ENCODE measurements at places on chromosomes 16 and 17. TPM values are rescaled to one million over a fixed set of nuclear protein-coding genes. Genes with fewer than 3 reads are reported as not detected.

- peaks cover 11% of the 10 kb centered on the region for H3K27me3 ChIP-seq
- H3K4me1 ChIP-seq = peaks cover 6% of the 10 kb centered on the region
- H3K36me3 ChIP-seq = no peaks in the 10 kb centered on the region
Measured at GRCh38 chr17:79866791-79867518, 27.7 kb upstream of the CBX4 start.

GRCh38 chr17:79395545-79395944, 215.3 kb downstream of the RBFOX3 start:
- no peak overlapping the region for H3K4me3 ChIP-seq
- no peak for DNase-seq
- peaks cover 2% of the 10 kb centered on the region for H3K4me1 ChIP-seq
- H3K27ac ChIP-seq = no peak overlapping the region

- peaks cover 3% of the 10 kb centered on the region for H3K4me1 ChIP-seq
- no peaks in the 10 kb centered on the region for H3K36me3 ChIP-seq
- H3K4me3 ChIP-seq = no peak overlapping the region
- DNase-seq = no peak
Measured at GRCh38 chr16:53821957-53822625, 118.1 kb downstream of the FTO start.

DNA sequence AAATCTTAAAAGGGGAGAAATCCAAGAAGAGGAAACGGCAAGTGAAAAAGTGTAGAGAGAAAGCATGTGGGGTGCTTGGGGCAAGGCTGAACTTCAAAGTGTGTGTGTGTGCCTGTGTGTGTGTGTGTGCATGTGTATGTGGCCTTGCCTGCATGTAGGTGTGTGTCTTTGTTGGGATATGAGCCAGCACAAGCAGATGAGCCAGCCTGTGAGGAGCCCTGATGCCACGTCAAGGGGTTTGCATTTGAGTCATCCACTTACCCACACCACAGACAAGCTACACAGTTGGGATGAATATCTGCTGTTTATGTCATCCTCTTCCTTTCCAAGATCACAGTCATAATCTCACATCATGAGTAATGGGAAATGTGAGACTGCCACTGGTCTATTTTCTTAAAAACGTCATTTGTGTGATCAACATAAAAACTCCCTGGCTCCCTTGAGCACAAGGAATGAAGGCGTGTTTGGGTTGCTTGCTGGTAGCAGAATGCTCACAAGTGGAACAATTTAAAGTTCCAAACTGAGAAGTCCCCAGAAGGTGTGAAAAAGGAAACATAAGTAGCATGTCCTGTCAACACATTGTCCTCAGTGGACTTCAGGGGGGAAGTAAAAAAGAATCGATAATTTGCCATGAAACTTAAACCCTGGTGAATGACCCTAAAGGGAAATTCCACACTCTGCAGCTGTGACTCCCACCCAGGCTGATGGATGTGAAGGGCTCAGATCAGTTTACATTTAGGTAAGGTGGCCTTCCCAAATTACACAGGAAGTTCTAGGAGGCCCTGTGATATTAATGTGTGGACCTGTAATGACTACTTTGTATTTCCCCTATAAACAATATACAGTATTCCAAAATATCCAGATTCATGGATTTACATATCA, 14.7 kb downstream of the KCTD19 start:
- H3K4me3 ChIP-seq = no peak overlapping the region
- H3K27me3 ChIP-seq = no peaks in the 10 kb centered on the region
- peaks cover 21% of the 10 kb centered on the region for H3K4me1 ChIP-seq
- no peaks in the 10 kb centered on the region for H3K36me3 ChIP-seq
- H3K27ac ChIP-seq = peak overlapping the region; percentile 60
- DNase-seq = peak; percentile 66

DNA sequence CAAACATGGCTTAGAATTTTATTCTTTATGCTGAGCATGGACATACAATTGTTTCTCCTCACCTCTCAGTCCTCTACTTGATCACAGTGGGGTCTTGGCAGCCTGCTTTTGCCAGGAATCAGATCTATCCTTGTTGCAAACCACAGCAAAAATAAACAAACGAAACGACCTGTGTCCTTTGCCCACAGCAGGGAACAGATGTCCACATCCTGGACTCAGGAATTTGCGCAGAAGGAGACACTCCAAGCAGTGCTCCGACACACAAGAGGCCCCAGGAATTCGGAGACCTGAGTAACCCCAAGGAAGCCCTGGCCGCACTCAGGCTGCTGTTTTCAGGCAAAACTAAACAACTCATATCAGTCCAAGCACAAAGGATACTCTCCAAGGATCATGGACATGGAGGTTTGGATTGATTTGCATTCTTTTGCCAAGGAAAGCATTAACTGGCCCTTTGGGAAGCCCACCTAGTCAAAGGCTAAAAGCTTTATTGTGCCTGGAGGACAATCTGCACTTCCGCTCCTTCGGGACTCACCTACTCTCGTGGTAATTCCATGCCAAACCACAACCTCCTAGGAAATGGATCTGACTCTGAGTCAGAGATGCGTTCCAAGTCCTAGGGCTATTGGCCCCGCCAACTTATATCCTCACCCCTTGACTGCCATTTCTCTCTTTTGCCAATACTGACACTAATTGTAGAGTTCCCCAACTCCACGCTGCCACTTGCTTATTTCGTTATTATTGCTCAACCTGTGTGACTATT, 271.1 kb upstream of the CDH11 start:
- H3K4me3 ChIP-seq = no peak overlapping the region
- no peak for DNase-seq
- no peaks in the 10 kb centered on the region for H3K36me3 ChIP-seq
- no peak overlapping the region for H3K27ac ChIP-seq

- no peaks in the 10 kb centered on the region for H3K36me3 ChIP-seq
- DNase-seq = no peak
- H3K4me3 ChIP-seq = no peak overlapping the region
- no peak overlapping the region for H3K27ac ChIP-seq
Measured at GRCh38 chr17:350706-351448, 1.7 kb downstream of the RPH3AL start.

- peaks cover 63% of the 10 kb centered on the region for H3K4me1 ChIP-seq
- peaks cover 46% of the 10 kb centered on the region for H3K36me3 ChIP-seq
- H3K4me3 ChIP-seq = no peak overlapping the region
- no peaks in the 10 kb centered on the region for H3K27me3 ChIP-seq
Measured at GRCh38 chr17:78179372-78179771, 7.5 kb downstream of the TK1 start.

DNA sequence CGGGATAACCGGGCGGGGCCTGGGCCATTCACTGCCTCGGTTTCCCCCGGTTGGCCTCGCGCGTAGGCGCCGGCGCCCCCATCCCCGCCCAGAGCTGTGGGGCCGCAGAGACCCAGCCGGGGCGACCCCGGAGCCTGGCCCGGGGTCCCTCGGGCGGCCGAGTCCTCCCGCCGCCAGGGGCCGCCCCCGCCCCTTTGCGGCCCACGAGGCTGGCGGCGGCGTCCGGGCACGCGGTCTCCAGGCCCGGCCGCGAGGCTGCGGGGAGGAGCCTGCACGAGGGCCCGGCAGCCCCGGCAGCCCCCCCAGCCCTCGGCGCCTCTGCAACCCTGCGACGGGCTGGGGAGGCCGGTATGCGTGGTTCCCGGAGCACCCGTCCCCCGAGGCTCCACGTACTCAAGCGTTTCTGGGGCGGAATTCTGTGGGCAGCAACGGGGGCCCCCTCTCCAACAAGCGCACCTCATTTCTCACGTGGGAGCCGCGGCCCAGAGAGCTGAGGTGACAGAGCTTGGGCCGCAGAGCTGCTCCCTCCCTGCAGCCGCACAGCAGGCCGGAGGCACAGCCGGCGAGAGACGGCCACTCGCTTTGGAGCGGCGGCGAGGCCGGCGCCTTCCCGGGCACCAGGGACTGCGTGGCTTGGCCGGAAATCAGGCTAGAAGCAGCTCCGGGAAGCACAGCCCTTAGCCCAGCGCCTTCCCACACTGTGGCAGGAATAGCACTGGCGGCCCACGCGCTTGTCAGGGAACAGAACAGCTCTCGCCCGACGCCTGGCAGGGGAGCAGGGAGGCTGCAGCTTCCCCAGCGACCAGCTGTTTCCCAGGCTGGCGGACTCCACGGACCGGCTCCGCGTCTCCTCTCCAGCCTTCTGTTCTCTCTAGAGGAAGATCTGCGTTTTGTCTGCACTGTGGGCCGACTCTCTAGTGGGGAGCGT, 867 bp upstream of the LIMD2 start:
- no peaks in the 10 kb centered on the region for H3K27me3 ChIP-seq
- H3K4me3 ChIP-seq = peak overlapping the region; percentile 96
- peaks cover 66% of the 10 kb centered on the region for H3K36me3 ChIP-seq

- H3K27me3 ChIP-seq = peaks cover 9% of the 10 kb centered on the region
- peaks cover 31% of the 10 kb centered on the region for H3K4me1 ChIP-seq
- peaks cover 2% of the 10 kb centered on the region for H3K36me3 ChIP-seq
- DNase-seq = no peak
Measured at GRCh38 chr16:50259334-50260205, 6.8 kb upstream of the ADCY7 start.

GRCh38 chr17:37605081-37605480, 4.1 kb downstream of the SYNRG start:
- no peaks in the 10 kb centered on the region for H3K27me3 ChIP-seq
- DNase-seq = no peak
- peaks cover 49% of the 10 kb centered on the region for H3K36me3 ChIP-seq
- H3K4me3 ChIP-seq = peak overlapping the region; percentile 74
- H3K4me1 ChIP-seq = peaks cover 60% of the 10 kb centered on the region
- peak overlapping the region; percentile 86 for H3K27ac ChIP-seq

- DNase-seq = no peak
- H3K4me1 ChIP-seq = peaks cover 9% of the 10 kb centered on the region
- H3K27ac ChIP-seq = no peak overlapping the region
- no peaks in the 10 kb centered on the region for H3K27me3 ChIP-seq
- H3K36me3 ChIP-seq = no peaks in the 10 kb centered on the region
- no peak overlapping the region for H3K4me3 ChIP-seq
Measured at GRCh38 chr16:81533175-81533507, 88.5 kb downstream of the CMIP start.

DNA sequence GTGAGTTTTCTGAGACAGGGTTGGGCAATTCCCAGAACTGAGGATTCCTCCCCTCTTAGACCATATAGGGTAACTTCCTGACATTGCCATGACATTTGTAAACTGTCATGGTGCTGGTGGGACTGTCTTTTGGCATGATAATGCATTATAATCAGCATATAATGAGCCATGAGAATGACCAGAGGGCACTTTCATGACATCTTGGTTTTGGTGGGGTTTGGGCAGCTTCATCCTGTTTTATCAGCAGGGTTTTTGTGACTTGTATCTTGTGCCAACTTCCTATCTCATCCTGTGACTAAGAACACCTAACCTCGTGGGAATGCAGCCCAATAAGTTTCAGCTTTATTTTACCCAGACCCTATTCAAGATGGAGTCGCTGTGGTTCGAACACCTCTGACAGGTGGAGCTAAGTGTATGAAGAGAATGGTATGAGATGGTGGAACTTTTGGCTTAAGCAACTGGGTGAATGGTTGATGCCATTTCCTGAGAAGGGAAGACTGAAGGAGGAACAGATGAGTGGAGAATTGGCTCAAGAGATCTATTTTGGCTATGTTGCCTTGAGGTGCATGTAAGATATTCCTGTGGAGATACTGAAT, 217.3 kb downstream of the RAB11FIP4 start:
- H3K27ac ChIP-seq = no peak overlapping the region
- H3K4me1 ChIP-seq = no peaks in the 10 kb centered on the region
- H3K27me3 ChIP-seq = peaks cover 6% of the 10 kb centered on the region

- H3K27ac ChIP-seq = no peak overlapping the region
- no peak for DNase-seq
- H3K36me3 ChIP-seq = peaks cover 58% of the 10 kb centered on the region
- H3K4me3 ChIP-seq = no peak overlapping the region
Measured at GRCh38 chr17:59355702-59356325, 24.4 kb downstream of the YPEL2 start.

- H3K4me1 ChIP-seq = no peaks in the 10 kb centered on the region
- H3K27ac ChIP-seq = no peak overlapping the region
- H3K36me3 ChIP-seq = no peaks in the 10 kb centered on the region
- peaks cover 5% of the 10 kb centered on the region for H3K27me3 ChIP-seq
Measured at GRCh38 chr16:22141767-22142166, 20.5 kb upstream of the SDR42E2 start.

- peaks cover 38% of the 10 kb centered on the region for H3K4me1 ChIP-seq
- H3K4me3 ChIP-seq = no peak overlapping the region
- no peaks in the 10 kb centered on the region for H3K27me3 ChIP-seq
- DNase-seq = no peak
- no peaks in the 10 kb centered on the region for H3K36me3 ChIP-seq
Measured at GRCh38 chr16:130533-131173, 7.8 kb downstream of the NPRL3 start.

DNA sequence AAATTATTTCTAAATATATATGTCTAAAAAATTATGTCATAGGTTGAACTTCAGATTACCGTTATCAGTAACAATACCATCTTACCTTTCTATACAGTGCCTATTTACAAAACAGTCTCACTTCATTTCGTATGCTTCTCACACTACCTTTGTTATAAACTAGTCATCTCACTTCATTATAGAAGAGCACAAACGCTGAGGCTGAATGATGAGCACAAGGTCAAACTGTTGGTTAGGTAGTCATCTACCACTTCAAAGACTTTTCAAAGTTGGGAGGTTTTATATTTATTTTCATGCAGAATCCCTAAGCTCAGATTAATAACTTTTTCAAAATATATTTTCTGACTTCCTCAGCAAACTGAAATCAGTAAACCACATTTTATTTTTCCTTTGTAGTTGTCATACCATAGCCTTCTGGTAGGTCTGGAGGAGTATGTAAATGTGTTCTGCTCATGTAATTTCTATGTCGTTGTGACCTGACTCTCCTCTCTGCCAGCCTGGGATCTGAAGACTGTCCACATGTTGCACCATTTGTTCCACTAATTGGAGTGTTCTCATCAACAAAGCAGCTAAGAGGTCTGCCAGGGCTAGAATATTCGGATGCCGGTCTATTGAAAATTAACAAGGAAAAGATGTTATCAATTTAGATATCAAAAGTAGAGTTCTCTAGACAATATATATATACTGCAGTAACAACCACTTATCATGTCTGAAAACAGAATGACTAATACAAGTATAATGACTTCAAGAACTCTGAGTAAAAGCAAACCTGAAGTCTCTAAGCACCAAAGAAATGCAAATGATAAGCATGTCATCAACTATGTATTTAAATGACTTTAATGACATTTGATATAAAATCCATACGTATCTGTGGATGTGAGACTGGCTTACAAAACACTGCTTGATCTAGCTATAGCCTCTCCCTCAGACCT, 73.9 kb downstream of the CEP95 start:
- DNase-seq = no peak
- peaks cover 25% of the 10 kb centered on the region for H3K36me3 ChIP-seq

- peaks cover 14% of the 10 kb centered on the region for H3K4me1 ChIP-seq
- no peak for DNase-seq
- peaks cover 57% of the 10 kb centered on the region for H3K27me3 ChIP-seq
Measured at GRCh38 chr17:39607851-39608130, at the start of gene NEUROD2. Gene NEUROD2 (minus strand): TSS chr17:39607920. CDS start chr17:39606599, 1,321 bp downstream.

Gene ZNF764
- 17.5 TPM for total RNA-seq

Gene C17orf78
- not detected for total RNA-seq

Gene MSLN
- total RNA-seq = not detected

Gene TBC1D3I
- 0.96 TPM for total RNA-seq

Gene FNDC8
- total RNA-seq = not detected

Gene GPT2
- 4.0 TPM for total RNA-seq

Gene MYO1D
- total RNA-seq = 2.2 TPM

Gene RHBDL3
- 0.67 TPM for total RNA-seq

Gene KRT39
- total RNA-seq = not detected

Gene KRT25
- total RNA-seq = not detected

Gene LAT
- 365 TPM for total RNA-seq

Gene EPX
- not detected for total RNA-seq

Gene MLKL
- total RNA-seq = 36.7 TPM

All from activated CD4-positive, alpha-beta T cell treated with anti-CD3 and anti-CD28 coated beads, Interleukin-2, amount 10 ng/mL, durations not matched to agents 7 days and 5 days (primary cell).